ENCODE measurements at places on chromosomes 6 and 20.

DNA sequence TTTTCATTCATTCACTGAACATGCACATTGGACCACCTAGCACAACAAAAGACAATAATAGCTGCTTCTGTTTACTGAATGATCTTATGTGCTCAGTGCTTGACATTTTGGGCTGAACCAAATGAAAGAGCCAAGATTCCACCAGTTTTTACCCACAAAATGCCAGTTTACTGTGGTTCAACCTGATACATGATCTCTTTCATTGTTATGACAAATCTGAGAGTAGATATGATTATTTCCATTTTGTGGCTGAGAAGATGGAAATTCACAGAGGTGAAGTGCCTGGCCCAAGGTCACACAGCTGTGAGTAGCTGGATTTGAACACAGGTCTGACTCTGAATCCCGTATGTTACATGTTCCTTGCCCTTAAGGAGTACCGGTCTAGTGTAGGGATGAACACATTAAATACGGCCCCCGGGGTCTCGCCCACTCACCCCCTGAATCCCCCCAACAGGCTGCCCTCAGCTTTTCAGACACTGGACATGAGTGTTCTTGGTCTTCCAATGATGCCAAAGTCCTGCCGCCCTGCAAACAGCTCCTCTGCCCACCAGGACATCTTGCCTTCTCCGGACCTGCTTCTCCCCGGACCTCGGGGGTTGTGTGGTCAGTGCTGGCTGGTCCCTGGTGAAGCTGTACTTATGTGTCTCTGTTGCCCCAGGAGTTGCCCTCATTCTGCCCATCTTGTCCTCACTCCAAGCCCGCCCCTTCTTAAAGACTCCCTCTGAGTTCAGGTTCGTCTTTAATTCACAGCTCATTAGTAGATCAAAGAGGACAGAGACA, 58.6 kb upstream of the SLC32A1 start:
- no peak for DNase-seq

GRCh38 chr20:4555188-4555890, 166.4 kb upstream of the PRND start:
- peak; percentile 53 for DNase-seq

DNA sequence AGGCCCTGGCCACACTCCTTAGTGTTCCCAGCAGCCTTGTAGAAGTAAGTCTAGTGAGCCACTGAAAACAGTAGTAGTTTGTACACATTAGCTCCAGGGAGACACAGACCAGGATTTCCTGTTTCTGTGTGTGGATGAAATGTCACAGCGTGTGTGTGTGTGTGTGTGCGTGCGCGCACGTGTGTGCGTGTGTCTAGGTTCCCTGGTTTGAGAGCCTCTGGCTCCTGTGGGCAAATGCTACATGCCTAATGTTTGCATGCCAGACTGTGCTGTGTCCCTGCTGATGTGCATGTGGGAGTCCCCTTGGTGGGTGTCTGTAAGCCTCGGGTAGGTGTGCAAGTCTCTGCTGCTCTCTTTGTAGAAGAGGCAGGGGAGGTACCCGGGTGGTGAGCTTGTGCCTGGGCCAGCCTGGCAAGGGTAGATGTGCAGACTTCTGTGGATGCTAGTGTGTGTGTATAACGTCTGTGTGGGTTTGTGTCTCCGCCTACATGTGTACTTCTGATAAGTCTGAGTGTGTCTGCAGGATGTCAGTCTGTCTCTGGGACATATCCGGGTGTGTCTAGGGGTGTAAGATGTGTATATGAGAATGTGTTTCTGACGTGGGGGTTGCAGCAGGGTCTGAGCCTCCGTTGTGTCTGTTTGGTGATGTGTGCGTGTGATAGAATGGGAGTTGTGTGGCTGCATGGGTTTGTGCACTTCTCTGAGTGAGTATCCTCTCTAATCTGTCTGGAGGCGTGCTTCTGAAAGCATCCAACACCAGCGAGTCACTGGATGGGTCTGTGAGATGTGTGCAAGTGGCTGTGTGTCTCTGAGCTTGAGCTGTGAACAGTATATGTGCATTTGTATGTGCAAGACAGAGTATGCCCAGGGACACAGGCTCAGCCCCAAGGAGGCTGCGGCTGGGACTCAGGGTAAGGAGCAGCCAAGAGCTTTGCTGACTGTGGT, 19.0 kb upstream of the TLDC2 start:
- DNase-seq: peak; percentile 64

DNA sequence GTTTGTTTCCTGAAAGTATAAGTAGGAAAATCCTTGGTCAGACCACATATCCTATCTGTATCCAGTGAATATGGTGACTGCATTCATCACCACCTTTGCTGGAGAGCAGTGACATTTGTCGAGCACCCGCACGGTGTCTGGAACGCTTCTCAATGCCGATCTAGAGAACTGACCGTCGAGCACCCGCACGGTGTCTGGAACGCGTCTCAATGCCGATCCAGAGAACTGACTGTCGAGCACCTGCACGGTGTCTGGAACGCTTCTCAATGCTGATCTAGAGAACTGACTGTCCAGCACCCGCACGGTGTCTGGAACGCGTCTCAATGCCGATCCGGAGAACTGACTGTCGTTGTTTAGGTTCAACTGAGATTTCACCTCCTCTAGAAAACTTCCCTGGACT, 67.8 kb downstream of the HUS1B start:
- DNase-seq: no peak

GRCh38 chr6:16391451-16391912, 153.1 kb downstream of the GMPR start:
- peak; percentile 49 for DNase-seq

GRCh38 chr20:33407796-33408195, 6.5 kb upstream of the CDK5RAP1 start:
- no peak for DNase-seq
